ENCODE measurements at places on chromosomes 5 and 9.
A peak's percentile ranks its signal among the peaks of the same experiment; 100 is the strongest.

GRCh38 chr5:33855396-33855795 is 36.4 kb downstream of the ADAMTS12 start:
- peak; percentile 46 for DNase-seq

- DNase-seq, result peak; percentile 27
Measured at GRCh38 chr5:62689599-62690368, 111.2 kb downstream of the LRRC70 start.

- peak; percentile 85 for DNase-seq
Measured at GRCh38 chr9:128072144-128073021, 4.4 kb downstream of the SLC25A25 start.

GRCh38 chr5:158303883-158304282 is 444.9 kb upstream of the CLINT1 start:
- no peak for DNase-seq

- DNase-seq, result no peak
Measured at GRCh38 chr5:165781738-165782137, 2276.3 kb downstream of the MAT2B start.

DNA sequence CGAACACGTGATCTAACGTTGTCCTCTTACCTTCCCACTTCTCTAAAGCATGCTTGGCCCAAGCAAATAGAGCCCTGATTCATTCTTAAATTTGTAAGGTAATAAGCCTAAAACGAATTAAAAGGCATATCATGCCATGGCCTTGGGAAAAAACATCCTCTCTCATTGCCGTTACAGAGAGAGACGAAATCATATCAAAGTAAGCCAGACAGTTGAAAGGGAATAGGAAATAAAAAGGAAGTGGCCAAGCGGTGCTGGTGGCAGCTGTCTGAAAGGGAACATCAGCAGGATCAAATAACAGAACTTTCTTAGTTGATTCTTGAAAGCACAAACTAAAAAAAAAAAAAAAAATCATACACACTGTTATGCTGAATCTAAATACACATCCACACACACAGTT is 49.1 kb upstream of the CDH6 start:
- no peak for DNase-seq

DNA sequence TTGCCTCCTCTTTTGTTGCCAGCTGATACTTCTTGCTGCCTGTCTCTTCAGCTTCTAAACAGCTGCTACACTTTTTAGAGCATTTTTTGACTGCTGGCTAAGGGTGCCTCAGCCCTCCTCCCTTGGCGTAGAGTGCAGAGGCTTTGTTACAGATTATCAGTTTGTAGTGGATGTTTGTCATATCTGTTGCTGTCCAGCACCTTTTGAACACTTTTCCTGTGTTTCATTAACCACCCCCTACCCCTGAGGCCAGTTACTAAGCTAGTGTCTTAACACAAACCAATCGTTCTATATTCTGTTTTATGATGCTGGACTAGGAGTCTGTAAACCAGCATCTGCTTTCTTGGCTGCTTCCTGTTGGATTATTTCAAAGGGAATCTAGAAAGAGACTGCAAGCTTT is 441.5 kb downstream of the DNAH5 start:
- no peak for DNase-seq

GRCh38 chr5:134462761-134463160 is 51.1 kb upstream of the CDKN2AIPNL start:
- DNase-seq, result no peak

- DNase-seq, result no peak
Measured at GRCh38 chr9:114131808-114132549, 23.4 kb upstream of the COL27A1 start.

- DNase-seq, result no peak
Measured at GRCh38 chr5:174295702-174296436, 250.4 kb downstream of the NSG2 start.

GRCh38 chr5:152688561-152689249 is 283.6 kb upstream of the NMUR2 start:
- DNase-seq, result peak; percentile 93

GRCh38 chr5:10985091-10985720 is 224.2 kb upstream of the DAP start:
- no peak for DNase-seq

DNA sequence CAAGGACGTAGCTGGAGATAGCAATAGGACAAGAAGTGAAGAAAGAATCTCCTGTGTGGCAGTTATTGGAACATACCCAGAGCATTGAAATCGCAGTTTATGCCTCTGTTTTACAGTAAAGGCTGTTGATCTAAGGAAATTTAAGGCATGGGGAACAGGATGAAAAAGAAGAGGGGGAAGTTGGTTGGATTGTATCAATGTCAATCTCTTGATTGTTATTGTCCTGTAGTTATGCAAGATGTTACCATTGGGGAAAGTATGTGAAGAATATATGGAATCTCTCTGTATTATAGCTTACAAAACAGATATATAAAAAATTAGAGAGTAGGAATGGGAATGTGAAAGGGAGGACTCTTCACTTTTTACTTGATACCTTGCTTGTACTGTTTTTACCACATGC is 195.6 kb upstream of the NREP start:
- DNase-seq, result no peak

DNA sequence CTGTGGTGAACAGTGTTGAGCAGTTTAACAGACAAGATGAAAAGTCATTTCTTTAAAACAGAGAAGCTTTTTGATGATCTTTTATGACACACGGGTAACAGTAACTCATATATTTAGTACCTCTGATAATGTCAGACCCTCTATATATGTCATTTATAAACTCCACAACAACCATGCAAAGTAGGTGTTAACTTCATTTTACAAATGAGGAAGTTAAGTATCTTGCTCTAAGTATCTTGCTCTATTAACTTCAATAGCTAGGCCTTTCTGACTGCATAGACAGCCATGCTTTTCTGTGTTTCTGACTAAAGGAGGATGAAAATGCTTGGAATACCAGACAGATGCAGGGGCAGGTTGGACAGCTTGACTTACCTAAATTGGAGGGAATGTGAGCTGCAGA is 1.8 kb downstream of the NUDT2 start:
- no peak for DNase-seq

GRCh38 chr5:11027660-11028059 is 266.6 kb upstream of the DAP start:
- no peak for DNase-seq

DNA sequence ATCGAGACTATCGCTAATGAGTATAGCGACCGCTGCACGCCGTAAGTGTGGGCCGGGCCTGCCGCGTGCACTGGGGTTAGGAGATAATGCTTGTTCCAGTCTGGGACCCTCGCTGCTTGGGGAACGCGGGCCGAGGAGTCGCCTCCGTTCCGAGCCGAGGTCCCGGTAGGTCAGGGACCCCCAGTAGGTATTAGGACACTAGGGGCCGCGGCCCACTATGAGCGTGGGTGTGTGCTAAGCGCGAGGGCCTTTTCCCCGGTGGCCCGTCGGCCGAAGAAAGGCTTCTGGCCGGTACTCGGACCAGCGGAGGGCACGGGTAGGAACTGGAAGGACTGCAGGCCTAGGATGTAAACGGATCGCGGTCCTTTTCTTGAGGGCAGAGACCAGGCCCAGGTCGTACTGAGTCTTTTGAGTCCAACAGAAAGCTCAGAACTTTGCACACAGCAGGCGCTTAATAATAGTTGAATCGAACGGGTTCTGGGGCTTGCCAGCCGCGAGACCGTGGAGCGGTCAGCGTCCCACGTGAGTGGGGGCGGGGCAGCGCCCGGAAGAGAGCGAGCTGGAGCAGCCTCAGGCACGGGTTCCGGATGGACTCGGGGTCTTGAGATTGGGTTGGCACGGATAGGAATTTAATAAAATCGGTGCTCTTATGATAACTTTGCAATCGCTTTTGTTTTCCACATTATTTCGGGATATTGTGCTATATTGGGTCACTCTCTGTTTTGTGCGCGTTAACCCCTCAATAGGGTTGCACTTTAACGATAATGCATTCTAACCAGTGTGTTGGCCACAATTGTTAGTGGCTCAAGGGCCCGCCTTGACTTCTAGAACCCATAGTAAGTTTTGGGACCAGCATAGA is 733 bp downstream of the HSPA4 start:
- peak; percentile 84 for DNase-seq

DNA sequence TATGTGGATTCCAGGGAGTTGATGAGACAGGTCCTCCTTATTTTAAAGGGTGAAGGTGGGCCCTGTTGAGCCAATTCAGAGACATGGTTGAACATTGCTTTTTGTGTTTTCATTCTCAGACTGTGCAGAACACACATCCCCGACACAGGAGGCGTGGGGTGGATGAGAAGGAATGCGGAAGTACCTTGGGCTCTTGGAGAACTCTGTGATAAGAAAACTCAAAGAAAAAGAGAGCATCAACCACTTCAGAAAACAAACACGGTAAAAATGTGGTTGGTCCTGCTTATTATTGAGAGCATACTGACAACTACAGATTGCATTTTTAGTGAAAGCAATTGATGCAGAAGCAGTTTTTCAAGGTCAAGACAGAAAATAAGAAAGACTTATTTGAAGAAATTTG is 659.8 kb downstream of the IRX1 start:
- DNase-seq, result no peak

DNA sequence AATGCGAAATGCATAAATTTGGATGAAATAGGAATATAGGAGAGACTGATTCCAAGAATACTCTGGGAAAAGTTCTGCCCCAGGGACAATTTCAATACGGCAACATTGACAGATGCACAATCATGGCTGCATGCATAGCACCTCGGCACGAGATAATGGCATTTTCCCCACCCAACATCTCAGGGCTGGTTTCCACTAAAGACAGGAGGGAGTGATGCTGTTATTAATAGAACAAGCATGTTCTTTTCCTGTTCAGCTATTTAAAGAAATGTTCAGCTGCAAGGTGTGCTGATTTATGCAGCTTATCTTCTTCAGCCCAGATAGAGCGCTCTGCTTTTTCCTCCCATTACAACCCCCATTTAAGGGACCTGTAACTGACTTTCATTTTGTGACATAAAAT is 740.2 kb downstream of the TLR4 start:
- DNase-seq, result no peak

- peak; percentile 91 for DNase-seq
Measured at GRCh38 chr9:130301483-130302286, 36.1 kb downstream of the HMCN2 start.

GRCh38 chr9:100397529-100398266 is 29.2 kb upstream of the MSANTD3 start:
- DNase-seq, result no peak

- DNase-seq, result peak; percentile 13
Measured at GRCh38 chr9:13570068-13570974, 290.8 kb upstream of the MPDZ start.

- DNase-seq, result no peak
Measured at GRCh38 chr9:111250875-111251842, 78.9 kb downstream of the OR2K2 start.

DNA sequence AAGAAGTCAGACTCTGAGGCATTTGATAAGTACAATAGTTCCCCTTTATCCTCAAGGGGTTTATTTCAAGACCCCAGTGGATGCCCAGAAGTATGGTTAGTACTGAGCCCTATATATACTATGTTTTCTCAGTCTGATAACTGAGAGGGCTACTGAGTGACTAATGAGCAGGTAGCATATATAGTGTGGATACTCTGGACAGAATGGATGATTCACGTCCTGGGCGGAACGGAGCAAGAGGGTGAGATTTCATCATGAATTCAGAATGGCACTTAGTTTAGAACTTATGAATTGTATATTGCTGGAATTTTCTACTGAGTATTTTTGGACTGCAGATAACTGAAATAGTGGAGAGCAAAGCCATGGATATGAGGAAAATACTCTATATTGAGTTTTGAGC is 457.6 kb downstream of the PLK2 start:
- peak; percentile 4 for DNase-seq

DNA sequence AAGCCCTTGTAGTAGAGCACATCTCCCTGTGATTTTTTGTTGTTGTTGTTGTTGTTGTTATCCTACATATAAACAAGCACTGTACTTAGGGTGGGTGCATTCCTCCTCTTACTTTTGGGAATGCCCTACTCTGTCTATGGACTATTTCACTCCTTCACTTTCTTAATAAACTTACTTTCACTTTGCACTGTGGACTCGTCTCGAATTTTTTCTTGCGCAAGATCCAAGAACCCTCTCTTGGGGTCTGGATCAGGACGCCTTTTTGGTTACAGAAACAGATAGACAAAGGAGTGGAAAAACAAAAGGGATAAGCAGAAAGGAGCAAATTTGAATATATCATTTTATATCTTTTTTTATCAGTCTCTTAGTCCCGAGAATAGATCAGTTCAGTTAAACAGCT is 14.4 kb upstream of the PAIP1 start:
- peak; percentile 42 for DNase-seq

GRCh38 chr9:134165357-134166315 is 1.3 kb upstream of the RNU6ATAC start:
- peak; percentile 75 for DNase-seq

- DNase-seq, result no peak
Measured at GRCh38 chr9:134176599-134176968, 12.2 kb upstream of the RNU6ATAC start.

- no peak for DNase-seq
Measured at GRCh38 chr5:17192191-17192590, 25.2 kb upstream of the BASP1 start.

DNA sequence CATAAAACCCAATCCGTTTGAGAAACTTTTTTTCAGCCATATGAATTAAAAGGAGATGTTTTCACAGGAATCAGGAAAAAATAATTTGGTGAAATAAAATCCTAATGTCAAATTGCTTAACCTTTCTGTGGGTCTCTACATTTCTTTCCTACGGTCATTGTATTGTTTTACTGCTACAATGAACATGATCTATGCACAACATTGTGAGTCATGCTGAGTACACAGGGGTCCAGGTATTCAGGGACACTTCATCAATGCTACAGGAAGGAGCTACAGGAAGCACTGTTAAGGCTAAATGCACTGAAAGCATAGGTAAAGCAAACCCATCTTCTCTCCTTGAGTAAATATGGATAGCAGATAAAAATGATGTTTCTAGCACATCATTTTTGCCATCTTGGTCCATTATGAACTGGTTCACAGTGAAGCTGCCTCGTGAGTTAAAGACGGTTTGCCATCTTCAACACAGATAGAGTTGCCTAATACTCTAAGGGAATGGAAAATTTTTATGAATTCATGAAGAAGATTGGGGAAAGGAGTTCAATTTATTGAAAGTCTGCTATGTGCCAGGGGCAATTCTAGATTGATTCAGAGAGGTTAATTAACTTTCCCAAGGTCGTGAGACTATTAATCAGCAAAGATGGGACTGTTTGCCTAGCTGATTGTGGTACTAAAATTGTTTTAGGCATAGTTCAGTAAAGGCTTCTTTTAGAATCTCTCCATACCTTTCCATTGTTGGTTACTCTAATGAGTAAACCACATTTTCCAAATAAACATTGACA is 85.5 kb downstream of the DIRAS2 start:
- DNase-seq, result no peak

- no peak for DNase-seq
Measured at GRCh38 chr9:28301281-28301680, 728.0 kb upstream of the C9orf72 start.

Data from GM23248 (cell line).